Activated naive CD4-positive, alpha-beta T cell treated with anti-CD3 and anti-CD28 coated beads, Interleukin-2, amount 50 U/mL, for 72 hours (primary cell): ENCODE measurements at places on chromosomes 12 and 14.

GRCh38 chr12:56768424-56768823 lies 5.3 kb downstream of the HSD17B6 start:
- DNase-seq: no peak

DNA sequence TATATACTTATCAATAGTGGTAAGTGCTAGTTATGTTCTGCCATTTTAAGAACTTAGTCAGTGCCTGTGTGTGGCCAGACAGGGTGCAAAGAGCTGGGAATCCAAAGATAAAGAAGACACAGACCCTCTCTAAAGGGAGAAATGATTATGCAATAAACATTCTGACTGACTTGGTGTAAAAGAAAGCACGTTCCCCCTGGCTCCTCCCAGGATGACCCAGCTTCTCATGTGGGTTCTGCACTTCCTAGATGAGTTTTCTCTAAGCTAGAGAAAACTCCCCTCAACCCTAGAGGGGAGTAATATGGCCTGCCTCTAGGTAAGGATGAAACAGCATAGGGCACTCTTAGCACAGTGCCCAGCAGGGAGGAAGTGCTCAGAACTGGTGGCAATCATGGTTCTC lies 231.2 kb downstream of the VRK1 start:
- no peak for DNase-seq

- DNase-seq: no peak
Measured at GRCh38 chr12:126021675-126022074, 956.4 kb downstream of the AACS start.

- no peak for DNase-seq
Measured at GRCh38 chr14:92650581-92651105, 97.8 kb downstream of the LGMN start.

GRCh38 chr14:64845878-64846277 lies 33.8 kb downstream of the SPTB start:
- DNase-seq: no peak

- no peak for DNase-seq
Measured at GRCh38 chr12:104741077-104741476, 217.0 kb downstream of the SLC41A2 start.

DNA sequence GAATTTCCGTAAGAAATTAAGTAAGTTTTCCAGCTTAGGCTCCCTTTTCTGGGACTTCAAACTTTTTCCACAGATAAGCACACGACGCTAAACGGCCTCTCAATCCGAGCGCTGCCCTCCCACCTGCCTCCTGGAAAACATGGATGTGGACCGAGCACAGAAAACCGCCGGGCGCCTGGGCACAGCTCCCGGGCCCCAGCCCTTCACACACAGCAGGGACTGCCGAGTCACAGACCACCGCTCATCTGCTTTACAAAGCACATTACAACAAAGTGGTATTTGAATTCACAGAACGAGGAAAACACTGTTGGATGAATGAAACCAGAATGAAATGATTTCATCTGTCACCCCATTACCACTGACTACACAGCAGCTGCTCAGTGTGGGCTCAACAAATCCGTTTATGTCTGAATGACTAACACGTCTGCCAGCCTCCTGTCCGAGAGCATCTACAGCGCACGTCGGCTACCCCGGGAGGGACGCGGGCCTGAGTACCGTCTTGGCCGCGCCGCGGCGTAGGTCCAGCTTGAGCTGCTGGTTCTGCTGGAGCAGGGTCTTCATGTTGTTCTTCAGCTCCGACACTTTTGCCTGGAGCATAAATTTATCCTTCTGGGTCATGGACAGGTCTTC lies 13.1 kb upstream of the ANKLE2 start:
- no peak for DNase-seq

GRCh38 chr14:102901633-102902032 lies 20.8 kb upstream of the AMN start:
- no peak for DNase-seq

- DNase-seq: no peak
Measured at GRCh38 chr12:15886372-15887042, 4.3 kb downstream of the STRAP start.

DNA sequence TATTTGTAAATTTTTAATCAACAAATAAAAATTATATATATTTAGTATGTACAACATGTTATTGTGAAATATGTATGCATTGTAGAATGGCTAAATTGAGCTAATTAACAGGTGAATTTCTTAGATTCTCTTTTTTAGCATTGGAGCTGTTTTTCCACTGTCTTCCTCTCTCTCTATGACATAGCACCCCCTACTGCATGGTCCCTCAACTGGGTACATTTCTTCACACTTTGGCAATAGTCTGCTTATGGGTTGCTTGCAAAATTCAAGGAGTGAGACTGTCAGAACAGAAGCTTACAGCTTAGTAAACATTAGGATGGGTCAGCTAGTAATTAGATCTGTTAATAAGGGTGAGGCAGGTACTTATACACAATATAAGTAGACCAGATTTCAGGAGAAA lies 658.5 kb upstream of the MGAT4C start:
- no peak for DNase-seq
